ENCODE measurements at places on chromosomes 12 and 14.
A peak's percentile ranks its signal among the peaks of the same experiment; 100 is the strongest.

- peak; percentile 85 for DNase-seq
Measured at GRCh38 chr14:93939304-93940229, 12.4 kb downstream of the FAM181A start.

DNA sequence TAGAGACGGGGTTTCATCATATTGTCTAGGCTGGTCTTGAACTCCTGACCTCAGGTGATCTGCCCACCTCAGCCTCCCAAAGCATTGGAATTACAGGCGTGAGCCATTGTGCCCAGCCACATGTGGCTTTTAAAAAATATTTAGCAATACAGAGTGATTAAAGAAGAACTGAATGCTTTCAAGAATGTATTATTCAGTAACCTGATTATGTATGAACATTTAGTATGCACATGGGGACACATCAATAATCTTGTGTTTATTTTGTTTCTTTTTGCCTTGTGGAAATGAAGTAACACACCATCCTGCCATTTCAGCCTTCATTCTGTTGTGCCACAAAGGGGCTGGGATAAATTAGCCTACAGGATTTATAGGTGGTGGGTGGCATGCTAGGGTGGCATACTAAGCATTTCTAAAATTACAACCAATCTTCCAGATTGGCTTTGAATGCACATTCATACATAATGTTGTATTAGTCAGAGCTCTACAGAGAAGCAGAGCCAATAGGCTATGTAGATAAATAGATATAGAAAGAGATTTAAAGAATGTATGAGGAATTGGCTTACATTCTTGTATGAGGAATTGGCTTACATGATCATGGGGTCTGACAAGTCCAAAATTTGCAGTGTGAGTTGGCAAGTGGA lies 25.5 kb upstream of the TXNRD1 start:
- no peak for DNase-seq

- no peak for DNase-seq
Measured at GRCh38 chr12:30877105-30877875, 49.3 kb upstream of the TSPAN11 start.

DNA sequence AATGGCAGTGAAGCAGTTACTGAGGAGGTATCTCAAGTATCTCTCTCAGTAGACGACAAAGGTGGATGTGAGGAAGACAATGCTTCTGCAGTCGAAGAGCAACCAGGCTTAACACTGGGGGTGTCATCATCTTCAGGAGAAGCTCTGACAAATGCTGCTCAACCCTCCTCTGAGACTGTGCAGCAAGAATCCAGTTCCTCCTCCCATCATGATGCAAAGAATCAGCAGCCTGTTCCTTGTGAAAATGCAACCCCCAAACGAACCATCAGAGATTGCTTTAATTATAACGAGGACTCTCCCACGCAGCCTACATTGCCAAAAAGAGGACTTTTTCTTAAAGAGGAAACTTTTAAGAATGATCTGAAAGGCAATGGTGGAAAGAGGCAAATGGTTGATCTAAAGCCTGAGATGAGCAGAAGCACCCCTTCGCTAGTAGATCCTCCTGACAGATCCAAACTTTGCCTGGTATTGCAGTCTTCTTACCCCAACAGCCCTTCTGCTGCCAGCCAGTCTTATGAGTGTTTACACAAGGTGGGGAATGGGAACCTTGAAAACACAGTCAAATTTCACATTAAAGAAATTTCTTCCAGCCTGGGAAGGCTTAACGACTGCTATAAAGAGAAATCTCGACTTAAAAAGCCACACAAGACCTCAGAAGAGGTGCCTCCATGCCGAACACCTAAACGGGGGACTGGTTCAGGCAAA lies 216.6 kb downstream of the AKAP6 start:
- DNase-seq, result no peak

DNA sequence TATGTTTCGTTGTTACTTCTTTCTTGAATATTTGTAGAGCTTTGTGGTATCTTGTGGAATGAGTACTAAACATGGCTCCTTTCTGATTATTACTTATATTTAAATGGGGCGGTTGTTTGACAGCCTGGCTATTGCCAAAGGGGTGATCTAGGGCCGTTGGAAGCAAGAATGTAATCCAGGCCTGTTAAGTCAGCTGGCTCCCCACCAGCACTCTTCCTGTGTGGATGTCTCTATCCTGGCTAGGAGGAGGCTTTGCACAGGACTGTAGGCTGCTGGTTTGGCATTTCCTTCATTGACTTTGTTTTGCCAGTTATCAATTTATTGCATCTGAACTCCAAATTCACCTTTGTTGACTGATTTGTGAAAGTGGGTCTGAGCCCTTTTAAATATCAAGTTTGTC lies 5.6 kb downstream of the FAM234B start:
- no peak for DNase-seq

- DNase-seq, result no peak
Measured at GRCh38 chr14:24395609-24396582, 2.9 kb upstream of the NYNRIN start.

- DNase-seq, result peak; percentile 95
Measured at GRCh38 chr14:105300542-105301102, at the start of gene BRF1. Gene BRF1 (minus strand): TSS chr14:105301001. CDS start chr14:105300629, 372 bp downstream.

- DNase-seq, result no peak
Measured at GRCh38 chr12:79883216-79883615, 51.7 kb downstream of the PPP1R12A start.

DNA sequence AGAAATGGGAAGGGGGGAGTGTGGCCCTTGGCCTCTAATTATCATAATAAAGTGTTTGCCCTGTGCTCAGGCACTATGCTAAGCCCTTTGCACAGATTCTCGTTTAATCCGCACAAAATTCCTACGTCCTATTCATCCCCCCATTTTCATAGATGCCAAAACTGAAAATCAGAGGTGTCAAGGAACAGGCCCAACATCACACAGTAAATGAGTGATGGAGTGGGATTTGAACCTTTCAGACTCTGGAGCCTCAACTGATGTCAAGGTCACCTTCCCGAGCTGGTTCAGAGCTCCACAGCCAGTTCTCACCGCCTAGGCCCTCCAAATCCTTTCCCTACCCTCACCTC lies 80.7 kb downstream of the IRF2BPL start:
- DNase-seq, result no peak
